ENCODE measurements at places on chromosomes 4 and X.

DNA sequence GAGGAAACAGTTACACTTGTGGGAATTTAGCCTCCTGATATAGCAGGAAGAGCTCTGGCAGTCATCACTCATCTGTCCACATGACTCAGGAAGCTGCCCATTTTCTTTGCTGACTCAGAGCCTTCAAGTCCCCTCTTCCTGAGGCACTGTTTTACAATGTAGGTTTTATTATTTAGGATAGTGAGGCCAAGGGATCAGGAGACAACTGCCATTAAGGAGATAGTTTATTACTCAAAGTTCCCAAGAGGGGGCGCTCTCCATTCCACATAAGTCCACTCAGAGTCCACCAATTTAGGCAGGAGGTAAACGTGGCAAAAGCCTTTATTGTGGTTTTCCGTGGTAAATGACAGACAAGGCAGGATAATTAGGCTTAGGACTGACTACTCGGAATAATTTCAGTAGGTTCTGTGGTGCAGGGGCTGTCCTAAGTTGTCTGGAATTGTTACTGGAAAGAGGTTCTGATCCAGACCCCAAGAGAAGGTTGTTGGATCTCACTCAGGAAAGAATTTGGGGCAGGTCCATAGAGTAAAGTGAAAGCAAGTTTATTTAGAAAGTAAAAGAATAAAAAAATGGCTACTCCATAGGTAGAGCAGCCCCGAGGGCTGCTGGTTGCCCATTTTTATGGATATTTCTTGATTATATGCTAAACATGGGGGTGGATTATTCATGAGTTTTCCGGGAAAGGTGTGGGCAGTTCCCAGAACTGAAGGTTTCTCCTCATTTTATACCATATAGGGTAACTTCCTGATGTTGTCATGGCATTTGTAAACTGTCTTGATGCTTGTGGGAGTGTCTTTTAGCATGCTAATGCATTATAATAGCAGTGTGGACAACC lies 96.0 kb upstream of the RAB40AL start:
- DNase-seq: no peak

DNA sequence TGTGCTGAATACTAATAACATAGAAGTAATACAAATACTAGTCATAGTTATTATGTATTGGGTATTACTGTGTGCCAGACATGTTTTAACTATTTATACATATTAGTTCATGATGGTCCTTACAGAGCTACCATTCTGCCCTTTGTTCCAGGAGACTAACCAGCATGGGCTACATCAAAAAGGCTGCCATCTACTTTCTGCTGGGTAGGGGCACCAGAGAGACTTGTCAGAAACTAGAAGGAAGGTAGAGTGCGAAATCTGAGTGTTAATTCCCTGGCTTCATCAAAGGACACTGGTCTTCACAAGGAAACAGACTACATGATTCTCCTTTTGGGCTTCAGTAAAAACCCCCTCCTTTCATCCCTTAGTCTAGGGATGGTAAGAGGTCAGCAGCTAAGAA lies 347.8 kb downstream of the GBA3 start:
- DNase-seq: no peak

DNA sequence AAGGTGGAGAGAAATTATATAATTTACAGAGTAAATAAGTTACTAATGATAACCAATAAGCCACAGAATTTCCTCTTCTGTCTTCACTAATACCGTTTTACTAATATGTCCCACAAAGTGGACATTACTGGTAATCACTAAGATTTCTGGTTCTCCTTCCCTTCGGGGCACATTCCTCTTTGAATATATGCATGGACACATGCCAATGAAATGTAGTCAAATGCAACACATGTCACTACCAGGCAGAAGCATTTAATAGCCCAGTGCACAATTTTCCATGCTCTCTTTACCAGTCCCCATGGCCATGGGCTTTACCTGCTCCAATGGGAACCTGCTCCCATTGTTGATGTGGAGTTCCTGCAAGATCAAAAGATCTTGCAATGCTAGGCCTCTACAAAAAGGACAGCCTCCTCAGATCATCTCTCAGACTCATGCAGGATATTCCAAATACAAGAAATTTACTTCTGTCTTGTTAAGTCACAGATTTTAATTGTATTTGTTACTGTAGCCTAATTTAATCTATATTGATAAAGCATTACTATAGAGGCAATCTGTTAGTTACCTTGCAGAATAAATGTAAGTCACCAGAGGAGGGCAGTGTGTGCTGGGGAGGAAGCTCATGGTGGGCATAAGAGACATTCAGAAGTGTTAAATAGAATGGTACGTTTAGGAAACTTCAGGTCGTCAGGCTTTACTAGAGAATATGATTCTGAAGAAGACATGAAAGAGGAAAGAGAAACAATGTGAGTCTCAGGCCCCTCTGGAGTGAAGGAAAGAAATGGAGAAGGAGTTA lies 37.1 kb upstream of the INPP4B start:
- no peak for DNase-seq

DNA sequence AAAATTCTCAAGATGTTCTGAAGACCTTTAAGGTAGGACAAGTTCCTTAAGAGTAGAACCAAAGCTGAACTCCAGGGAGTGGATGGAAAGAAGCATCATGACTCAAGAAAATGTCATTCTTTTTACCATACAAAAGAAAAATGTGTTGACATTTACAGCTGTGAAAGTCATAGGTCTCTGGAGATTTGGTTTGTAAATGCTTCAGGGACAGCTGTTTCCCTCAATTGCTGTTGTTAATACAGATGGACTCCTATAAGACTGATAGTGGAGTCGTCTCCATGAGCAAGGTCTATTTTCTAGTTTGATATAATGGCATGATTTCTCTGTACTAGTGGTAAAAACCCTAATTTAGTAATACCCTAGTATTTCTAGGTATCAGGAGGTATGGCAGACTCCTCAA lies 101.7 kb downstream of the PHOX2B start:
- DNase-seq: no peak

DNA sequence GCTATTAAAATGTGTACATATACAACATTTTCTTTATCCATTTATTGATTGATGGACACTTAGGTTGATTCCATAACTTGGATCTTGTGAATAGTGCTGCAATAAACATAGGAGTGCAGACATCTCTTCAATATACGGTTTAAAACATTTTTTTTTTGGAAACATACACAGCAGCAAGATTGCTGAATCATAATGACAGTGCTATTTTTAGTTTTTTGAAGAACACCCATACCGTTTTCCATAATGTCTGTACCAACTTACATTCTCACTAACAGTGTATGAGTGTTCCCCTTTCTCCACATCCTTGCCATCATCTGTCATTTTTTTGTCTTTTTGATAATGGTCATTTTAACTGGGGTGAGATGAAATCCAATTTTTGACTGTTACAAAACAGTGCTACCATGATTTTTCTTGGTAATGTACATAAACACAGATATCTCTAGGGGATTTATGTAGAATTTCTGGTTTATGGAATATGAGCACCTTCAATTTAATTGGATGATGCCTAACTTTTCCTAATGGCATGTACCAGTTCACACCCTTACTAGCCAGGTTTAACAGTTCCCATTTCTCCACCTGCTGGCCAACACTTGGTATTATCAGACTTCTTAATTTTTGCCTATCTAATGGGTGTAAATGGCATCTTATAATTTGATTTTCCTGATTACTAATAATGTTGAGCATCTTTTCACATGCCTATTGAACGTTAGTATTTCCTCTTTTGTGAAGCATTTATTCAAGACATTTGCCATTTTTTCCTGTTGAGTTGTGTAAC lies 21.0 kb upstream of the TMSB15B start:
- no peak for DNase-seq

GRCh38 chr4:100190643-100191600 lies 654 bp upstream of the DDIT4L start:
- DNase-seq: no peak

DNA sequence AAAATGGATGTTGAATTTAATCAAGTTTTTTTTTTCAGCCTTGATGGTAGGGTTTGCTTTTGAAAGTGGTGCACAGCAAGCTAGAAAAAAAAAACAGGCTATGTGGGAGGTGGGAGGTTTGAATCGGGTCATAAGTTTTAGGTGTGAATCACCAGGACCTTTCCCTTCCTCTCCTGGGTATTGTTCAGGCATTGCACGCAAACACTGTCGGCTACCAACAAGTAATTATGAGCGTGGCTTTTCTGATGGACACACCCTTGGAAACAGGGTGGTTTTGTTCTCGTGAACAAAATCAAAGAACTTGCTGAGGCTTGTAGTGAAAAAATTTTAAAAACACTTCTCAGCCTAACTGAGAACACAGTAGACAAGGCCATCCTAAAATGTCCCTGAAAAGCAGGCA lies 18.1 kb downstream of the PIR start:
- DNase-seq: no peak

- no peak for DNase-seq
These were observed 7.3 kb downstream of the REPS2 start for GRCh38 chrX:16953606-16954211.

- no peak for DNase-seq
These were observed 62.0 kb downstream of the PHKA1 start for GRCh38 chrX:72652082-72652481.

Data from activated CD4-positive, CD25-positive, alpha-beta regulatory T cell (primary cell).